ENCODE measurements at places on chromosomes 4 and X.

- DNase-seq: no peak
These were observed 94.1 kb downstream of the PDS5A start for GRCh38 chr4:39883646-39884045.

DNA sequence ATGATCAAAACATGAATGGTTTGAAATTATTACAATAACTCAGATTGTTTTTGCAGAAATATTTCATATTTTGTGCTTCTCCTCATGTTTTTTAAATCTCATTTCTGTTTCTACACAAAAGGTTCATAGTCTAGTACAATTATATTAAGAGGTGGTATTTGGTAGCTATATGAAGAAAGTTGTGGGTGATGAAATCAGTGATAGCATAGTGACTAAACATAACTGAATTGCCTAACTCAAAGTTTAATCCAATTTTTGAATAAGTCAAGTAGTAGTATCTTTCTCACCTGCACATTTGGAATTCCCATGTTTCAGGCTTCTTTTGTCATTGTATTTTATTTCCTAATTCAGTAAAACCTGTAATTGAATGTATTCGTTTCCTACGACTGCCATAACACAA lies 648.7 kb downstream of the GRID2 start:
- no peak for DNase-seq

GRCh38 chr4:159104694-159105414 lies 2.0 kb downstream of the RAPGEF2 start:
- no peak for DNase-seq

DNA sequence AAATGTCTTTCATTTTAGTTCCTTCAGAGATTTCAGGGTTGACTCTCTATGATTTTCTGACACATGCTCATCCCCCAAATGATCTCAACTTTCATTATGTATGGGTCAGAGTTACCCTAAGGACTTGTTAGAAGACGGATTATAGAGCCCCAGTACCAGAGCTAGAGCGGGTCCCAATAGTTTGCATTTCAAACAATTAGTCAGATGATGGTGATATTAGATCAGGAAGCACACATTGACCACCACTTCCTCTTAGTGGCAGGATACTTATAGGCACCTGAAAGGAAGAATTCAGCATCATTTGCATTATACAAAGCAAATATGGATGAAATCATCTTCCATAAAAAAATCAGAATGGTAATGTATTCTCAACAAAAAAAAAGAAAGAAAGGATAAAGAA lies 106.1 kb downstream of the GALNTL6 start:
- DNase-seq: no peak

- DNase-seq: no peak
These were observed 48.9 kb upstream of the FAM47B start for GRCh38 chrX:34893741-34894140.

DNA sequence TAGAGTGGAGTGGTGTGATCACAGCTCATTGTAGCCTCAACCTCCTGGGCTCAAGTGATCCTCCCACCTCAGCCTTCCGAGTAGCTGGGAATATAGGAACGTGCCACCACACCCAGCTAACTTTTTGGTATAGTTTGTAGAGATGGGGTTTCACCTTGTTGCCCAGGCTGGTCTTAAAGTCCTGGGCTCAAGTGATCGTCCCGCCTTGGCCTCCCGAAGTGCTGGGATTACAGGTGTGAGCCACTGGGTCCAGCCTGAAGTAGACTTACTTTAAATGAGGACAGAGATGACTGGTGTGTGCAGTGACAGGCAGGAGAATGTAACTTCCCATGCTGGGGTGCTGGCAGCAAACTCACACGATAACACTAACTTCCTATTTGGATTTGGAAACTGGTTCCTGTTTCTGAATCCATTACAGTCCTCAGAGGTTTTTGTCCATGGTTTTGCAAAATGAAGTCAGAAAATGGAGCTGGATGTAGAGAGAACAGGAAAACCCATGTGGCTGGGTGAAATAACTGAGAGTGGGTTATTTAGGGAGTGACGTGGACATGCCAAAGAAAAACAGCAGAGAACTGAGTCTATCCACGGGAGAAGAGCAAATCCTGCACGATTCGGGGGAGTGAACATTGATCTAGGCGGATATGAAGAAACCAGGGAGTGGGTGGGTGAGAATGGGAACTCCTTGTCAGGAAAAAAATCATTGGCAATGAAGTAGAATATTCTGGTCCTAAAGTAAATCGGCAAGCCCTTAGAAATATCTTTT lies 95.6 kb downstream of the GATB start:
- no peak for DNase-seq

GRCh38 chrX:131778269-131779218 lies 234.7 kb downstream of the OR13H1 start:
- DNase-seq: no peak

DNA sequence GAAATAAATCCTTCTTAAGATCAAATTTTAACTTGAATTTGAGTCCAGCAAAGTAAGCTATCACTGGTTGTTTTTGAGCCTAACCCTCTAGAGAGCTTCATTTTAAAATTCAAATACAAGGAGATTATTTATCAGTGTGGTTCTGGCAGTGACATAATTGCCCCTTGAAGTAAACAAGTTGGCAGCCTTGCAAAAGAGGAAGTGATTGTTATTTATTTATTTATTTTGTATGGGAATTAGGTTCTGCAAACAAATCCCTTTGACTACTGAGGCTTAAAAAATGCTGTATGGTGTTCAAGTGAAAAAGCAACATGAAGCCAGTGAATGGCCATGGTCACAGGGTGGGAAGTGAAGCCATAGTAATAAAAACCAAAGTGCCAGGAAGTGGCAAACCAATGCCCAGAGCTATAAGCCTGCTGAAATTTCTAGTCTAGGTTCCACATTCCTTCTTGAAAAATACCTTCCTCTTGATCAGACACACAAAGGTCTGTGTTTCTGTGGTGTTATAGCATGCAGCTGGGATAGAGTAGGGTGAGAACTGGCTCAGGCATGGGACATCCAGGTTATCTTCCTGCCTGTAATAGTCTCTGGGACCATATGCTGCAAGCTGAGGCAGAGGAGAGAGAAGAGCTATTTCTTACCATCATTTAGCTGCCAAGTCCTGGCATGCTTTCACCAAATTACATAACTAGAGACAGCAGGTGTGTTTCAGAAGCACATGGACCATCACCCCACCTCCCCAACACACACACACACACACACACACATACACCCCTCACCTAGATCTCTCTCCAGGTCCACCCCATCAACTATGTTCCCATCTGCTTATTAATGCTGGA lies 47.1 kb upstream of the TSPAN7 start:
- DNase-seq: no peak

- no peak for DNase-seq
These were observed 23.3 kb downstream of the ZNF280C start for GRCh38 chrX:130245441-130245840.

DNA sequence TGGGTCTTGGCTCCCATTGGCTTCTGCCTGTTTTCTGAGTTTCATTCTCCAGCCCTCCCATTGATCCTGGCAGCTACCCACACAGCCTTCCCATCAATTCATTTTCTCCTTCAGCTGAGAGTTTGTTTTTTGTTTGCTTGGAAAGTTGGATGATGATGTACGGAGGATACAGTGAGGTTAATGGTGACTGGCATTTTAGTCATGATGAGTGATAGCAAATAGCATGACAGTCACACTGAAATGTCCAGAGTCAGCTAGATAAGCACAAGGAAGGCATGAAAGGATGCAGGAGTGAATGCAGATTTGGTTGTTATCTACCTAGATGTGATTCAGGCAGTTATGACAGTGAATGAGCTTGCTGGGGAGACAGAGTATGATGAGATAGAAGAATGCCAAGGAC lies 30.6 kb upstream of the LCORL start:
- DNase-seq: no peak

GRCh38 chr4:79621061-79621460 lies 213.0 kb upstream of the GK2 start:
- no peak for DNase-seq

- DNase-seq: no peak
These were observed 3.1 kb downstream of the SLITRK4 start for GRCh38 chrX:143632625-143633410.
